ENCODE measurements at places on chromosomes 16 and 17. TPM values are rescaled to one million over a fixed set of nuclear protein-coding genes. Genes with fewer than 3 reads are reported as not detected.

The JPH3 gene
- polyA plus RNA-seq = 0.53 TPM

DNA sequence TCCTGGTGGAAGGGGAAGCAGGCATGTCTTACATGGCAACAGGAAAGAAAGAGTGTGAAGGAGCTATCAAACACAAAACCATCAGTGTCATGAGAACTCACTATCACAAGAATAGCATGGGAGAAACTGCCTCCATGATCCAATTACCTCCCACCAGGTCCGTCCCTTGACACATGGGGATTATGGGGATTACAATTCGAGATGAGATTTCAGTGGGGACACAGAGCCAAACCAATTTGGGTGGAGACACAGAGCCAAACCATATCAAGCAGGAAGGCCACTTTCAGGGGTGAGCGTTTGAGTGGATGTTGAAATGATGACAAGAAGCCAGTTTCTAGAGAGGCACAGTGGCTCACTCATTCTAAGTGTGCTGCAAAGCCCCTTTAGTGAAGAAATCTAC lies 143.8 kb downstream of the CPPED1 start:
- DNase-seq = no peak

DNA sequence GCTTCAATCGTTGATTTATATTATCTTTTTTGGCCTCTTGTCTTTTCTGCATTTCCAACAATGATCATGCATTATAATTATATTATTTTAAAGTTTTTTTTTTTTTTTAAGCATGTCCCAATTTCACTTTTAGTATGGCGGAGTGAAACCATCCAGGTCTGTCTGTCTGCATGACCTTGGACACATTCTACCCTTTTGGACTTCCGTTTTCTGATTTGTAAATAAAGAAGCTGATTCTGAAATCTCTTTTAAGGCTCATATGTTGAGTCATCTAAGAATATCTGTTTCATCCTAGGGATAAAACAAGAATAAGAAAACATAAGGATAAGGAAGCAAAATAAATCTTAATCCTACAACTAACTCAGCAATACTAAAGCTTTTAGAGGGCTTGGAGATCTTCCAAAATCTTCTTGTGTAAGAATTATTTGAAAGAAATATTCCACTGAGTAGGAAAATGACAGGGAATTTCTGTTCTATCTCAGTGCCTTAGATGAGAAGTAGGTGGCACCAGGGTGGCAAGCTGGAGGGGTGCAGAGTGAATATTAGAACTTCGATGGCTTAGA lies 195.7 kb upstream of the TOX3 start:
- no peak for DNase-seq

GRCh38 chr17:73091410-73091769 lies 1.1 kb downstream of the SLC39A11 start:
- no peak for DNase-seq

GRCh38 chr16:15775663-15776304 lies 81.0 kb downstream of the MYH11 start:
- no peak for DNase-seq

GRCh38 chr16:87305505-87306391 lies 11.4 kb downstream of the C16orf95 start:
- no peak for DNase-seq

DNA sequence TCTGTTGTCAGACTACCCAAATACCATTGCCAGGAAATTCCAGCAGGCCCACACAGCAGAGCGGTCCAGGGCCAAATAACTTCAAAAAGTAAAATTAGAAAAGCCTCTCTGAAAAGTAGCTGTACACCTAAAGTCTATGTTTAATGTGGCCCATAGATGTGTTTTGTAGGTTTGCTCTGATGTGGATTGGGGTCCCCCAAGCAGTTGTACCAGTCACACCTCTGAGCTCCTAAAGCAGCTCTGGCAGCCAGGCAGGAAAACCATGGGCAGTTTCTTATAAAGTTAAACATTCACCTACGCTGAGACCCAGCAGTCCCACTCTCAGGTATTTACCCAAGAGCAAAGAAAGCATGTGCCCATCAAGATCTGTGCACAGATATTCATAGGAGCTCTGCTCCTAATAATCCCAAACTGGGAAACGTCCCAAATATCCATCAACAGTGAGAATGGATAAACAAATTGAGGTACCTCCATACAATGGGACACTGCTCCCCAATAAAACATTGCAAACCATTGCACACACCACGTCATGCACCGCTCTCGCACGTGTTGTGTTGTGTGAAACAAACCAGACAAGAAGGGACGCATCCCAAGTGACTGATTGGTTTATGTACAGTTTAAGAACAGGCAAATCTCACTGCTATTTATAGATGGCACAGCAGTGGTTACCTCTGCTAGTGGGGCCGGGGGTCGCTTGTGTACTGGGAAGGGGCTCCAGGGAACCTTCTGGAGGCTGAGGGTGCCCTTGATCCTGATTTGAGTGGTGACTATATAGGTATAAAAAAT lies 15.8 kb upstream of the PRM1 start:
- DNase-seq = peak; percentile 69

DNA sequence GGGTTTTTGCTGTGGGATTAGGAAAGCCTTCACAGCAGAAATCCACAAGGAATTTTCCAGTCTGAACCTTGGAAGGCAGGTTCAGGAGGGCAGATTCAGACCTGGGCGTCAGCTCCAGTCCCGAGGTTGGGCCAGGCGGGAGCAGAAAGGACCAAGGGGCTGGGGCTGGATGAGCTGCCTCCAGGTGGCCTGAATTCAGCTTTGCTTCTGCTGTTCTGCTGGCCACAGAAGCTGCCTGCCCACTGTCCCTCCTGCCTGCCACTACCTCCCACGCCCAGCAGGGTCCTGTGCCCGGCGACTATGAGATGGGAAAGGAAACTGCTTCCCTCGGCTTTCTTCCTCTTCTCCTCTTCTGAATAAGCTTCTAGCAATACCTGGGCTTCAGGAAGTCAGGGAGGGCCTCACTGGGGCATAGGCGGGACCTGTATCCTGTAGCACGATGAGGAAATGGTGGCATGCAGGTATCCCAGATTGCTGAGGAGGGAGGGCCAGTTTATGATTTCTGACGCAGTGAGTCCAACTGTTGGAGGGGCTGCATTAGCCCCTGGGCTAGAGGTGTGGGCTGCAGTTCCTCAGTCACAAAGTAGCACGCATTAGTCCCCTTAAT lies 18.4 kb downstream of the TBX4 start:
- no peak for DNase-seq

- no peak for DNase-seq
These were observed 20.2 kb downstream of the ABR start for GRCh38 chr17:1159431-1160180.

GRCh38 chr16:65278874-65279273 lies 157.0 kb upstream of the CDH11 start:
- no peak for DNase-seq

Data from urinary bladder (tissue), 4 donors.